ENCODE measurements at places on chromosomes 7 and 10.

DNA sequence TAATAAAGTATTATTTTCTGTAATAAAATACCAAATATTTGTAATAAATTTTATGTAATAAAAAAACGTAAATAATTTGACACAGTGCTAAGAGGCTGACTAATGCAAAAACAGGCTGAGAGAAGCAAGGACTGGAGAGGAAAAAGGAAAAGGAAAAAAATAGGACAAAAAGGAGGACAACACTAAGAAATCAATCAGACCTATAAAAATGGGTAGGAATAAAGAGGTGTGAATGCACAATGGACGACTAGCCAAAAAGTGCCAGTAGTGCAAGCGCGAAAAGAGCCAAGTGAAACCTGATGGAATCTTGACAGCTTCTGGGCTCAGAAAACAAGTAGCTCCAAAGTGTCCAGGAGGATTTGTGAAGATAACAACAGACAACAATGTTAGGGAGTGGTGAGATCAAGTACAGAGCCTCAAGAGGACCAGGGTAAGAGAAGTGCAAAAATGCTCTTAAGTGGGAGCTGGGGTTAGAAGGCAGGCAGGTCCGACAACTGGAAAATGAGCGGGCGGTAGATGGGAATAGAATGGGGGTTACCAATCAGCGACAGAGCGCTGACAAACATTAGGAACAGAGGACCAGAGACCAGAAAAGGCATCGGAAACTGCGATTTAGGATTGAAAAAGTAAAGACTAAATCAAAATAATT is 1.2 kb downstream of the BRAF start:
- no peak for DNase-seq

DNA sequence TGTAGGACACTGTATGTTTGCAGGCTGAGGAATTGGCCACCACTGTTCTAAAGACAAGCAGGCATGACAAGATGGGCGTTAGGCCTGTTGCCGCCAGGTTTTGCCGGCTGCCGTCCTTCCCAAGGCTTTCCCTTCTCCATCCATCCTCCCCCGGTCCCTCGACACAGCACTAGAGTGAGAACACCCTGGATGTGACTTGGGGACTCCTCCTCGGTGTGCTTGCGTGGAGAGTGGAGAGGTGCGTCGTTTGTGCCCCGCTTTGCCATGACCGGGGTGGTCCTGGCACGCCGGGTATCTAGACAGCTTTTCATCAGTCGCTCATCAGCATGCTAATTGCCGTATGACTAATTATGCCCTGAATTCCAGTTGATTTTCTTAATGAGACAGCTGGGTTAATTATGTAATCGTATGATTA is 206.6 kb upstream of the SH2B2 start:
- DNase-seq: no peak

GRCh38 chr10:45035673-45036072 is 35.0 kb downstream of the ZNF22 start:
- no peak for DNase-seq

- DNase-seq: peak; percentile 67
These were observed 1.2 kb upstream of the ATP6V0E2 start for GRCh38 chr7:149872419-149873073.

DNA sequence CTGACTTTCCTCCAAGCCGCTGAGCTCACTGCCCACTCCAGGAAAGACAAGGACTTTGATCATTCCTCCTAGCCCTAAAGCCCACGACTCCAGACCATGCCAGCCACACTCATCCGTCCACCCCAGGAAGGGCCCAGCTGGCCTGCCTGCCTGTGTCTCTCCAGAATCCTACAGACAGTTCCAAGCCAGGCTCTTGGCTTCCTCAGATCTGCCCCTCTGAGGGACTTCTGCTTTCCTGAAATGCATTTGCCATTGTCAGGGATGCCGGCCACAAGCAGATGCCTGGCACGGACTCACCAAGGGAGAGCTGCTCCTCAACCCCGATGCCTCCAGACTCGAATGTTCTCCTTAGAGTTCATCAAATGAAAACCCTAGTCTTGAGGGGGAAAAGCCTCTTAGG is 155.8 kb downstream of the OAT start:
- no peak for DNase-seq

- no peak for DNase-seq
These were observed 478.9 kb downstream of the DNAJB6 start for GRCh38 chr7:157815706-157816022.

DNA sequence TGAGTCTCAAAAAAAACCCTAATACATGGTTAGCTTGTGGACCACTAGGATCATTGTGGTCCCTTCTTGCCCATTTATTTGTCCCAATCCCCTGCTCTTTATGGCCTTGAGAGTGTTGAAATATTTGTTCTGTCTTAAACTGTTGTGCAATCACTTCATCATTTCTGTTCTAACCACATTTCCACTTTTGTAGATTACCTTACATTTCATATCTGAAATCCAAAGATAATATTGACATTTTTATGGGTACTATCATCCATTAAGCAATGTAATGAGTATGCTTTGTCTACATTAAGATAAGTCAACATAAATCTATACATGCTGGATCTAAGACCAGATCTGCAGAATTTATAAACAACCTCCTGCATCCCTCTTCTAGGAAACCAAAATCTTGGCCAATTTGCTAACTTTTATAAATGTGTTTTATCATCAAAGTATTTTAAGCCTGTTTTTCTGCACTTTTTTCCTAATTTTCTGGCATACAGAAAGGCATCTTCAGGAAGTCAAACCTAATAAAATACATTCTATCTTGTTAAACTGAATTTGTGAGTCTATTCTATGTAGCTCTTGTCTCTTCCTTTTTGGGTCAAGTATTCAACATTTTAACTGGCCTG is 359.4 kb upstream of the CELF2 start:
- DNase-seq: no peak

Data from NCI-H1930 (cell line).